CD4-positive, alpha-beta T cell treated with Interferon gamma for 1 hour (primary cell): ENCODE measurements at places on chromosomes 2 and 18.

- no peak for DNase-seq
Observed at GRCh38 chr2:171754254-171754939, 67.1 kb downstream of the DYNC1I2 start.

GRCh38 chr18:66603941-66604627 is at the start of gene CDH19:
Gene CDH19, minus strand, starts transcription at chr18:66604090. Its CDS starts 31,886 bp downstream, at chr18:66572204.
- no peak for DNase-seq

- no peak for DNase-seq
Observed at GRCh38 chr18:58209326-58209725, 165.3 kb downstream of the NEDD4L start.

DNA sequence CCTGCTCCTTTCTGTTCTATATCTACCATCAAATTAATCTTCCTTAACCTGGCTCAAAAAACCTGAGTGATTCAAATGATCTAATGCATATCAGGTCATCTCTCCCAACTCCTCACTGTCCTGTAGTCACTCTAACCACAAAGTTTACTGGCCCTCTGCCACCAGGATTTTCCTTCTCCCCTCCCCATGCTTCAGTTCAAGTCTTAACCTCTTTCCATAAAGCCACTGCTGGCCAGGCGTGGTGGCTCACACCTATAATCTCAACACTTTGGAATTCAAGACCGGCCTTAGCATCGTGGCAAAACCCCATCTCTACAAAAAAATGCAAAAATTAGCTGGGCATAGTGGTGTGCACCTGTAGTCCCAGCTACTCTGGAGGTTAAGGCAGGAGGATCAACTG is 7.5 kb upstream of the SP3 start:
- no peak for DNase-seq

DNA sequence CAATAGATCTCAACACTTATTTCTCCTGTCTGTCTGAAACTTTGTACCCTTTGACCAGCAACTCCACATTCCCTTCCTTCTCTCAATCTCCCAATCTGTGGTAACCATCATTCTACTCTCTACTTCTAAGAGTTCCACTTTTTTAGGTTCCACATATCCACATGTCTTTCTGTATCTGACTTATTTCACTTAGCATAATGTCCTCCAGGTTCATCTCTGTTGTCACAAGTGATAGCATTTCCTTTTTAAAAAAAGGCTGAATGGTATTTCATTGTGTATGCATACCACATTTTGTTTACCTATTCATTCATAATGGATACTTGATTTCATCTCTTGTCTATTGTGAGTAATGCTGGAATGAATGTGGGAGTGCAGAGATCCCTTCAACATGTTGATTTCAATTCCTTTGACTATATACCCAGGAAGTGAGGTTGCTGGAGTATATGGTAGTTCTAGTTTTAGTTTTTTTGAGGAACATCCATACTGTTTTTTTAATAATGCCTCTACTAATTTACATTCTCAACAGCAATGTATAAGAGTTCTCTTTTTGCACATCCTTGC is 18.8 kb upstream of the MMADHC start:
- DNase-seq, result no peak

DNA sequence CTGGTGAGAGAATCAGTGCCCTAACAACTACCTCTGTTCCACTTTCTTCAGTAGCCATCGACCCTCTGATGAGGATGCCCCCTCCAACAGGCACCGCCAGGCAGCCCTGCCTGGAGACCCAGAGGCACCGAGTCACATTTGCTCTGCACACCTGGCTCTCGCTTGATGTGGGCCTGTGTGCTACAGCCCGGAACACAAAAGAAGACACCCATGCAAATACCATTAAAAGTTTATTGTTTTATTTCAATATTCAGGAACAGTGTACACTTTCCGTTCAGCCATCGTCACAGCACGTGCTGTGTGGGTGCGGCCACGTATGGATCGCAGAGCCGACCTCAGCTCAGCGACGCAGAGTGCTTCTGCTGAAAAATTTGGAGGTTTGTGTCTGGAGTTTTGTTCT is 154.0 kb downstream of the MBP start:
- no peak for DNase-seq

GRCh38 chr2:134499307-134499926 is 219.4 kb downstream of the TMEM163 start:
- DNase-seq, result no peak

DNA sequence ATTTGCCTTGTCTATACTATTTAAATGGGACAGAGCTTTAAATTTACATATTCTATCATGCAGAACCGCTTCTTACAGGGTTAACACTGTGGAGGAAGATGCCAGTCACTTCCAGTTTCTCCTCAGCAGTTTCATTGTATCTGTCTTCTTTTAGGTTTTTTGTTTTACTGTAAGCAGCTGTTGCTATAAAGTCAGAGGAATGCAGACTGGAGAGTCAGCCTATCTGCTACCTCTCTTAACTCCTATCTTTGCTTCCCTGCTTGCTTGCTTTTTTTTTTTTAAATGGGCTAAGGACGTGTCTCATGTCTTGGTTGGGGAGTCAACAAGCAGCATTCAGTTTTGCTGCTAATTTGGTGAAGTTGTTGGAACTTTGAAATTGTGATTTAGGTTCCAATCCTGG is 8.9 kb downstream of the EPC2 start:
- DNase-seq, result no peak

- DNase-seq, result no peak
Observed at GRCh38 chr2:240220371-240220770, 79.9 kb upstream of the OTOS start.

DNA sequence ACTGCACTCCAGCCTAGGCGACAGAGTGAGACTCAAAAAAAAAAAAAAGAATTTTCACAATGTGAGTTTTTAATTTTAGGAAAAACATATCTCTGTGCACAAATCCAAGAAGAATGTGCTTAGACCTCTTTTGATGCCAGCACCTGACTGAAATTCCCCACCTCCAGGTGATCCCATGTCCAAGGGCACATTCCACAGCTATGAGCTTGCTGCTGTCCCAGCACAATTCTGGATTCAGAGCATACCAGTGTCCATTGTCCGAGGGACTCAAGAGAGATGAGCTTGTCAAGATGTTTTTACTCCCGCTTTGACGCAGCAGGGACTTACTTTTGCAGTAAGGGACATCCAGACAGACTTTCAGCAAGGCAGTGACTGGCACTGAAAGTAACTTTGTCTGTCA is 489.1 kb upstream of the ACVR2A start:
- no peak for DNase-seq

GRCh38 chr2:53654396-53654795 is 113.2 kb upstream of the CHAC2 start:
- no peak for DNase-seq

DNA sequence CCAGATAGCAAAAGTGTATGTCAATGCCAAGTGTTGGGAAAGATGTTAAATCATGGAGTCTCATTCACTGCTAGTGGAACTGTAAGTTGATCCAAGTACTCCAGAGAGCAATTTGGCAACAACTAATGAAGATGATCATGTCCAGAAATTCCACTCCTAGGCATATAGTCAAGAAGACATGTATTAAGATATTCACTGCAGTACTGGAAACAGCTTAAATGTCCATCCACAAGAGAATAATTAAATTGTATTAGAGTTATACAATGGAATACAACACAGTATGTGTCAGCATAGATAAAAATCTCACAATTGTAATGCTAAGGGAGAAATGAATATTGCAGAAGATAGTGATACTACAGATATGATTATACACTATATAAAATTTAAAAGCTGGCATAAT is 15.2 kb upstream of the LBH start:
- no peak for DNase-seq

DNA sequence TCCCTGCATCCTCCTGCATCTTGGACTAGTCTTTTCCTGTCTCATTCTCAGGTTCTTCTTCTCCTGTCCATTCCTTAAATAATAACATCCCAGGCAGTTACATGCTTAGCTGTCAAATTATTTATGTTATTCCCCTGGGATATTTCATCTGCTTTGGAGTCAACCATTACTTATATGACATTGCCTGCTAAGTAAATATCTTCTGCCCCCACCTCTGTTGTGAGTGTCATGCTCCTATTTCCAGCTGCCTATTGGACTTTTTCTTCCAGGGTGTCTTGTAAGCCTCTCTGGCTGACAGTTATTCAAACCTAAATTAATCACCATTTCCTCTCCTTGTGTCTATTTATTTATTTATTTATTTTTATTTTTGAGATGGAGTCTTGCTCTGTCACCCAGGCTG is 124.7 kb upstream of the RASGRP3 start:
- no peak for DNase-seq

DNA sequence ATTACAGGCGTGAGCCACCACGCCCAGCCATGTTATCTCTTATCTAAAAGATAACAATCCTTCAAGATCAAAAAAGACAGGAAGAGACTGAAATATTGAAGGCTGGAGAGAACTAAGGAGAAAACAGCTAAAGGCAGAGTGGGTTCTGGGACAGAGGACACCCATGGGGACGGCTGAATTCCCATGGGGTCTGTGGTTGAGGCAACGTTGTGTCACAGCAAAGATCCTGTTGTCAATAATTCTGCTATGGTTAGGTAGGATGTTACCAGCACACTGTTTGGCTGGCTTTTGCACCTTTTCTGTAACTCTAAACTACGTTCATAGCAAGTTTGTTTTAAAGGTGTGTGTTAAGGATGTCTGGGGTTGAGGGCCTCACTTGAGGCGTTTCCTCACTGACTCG is 137.7 kb upstream of the APCDD1 start:
- no peak for DNase-seq

DNA sequence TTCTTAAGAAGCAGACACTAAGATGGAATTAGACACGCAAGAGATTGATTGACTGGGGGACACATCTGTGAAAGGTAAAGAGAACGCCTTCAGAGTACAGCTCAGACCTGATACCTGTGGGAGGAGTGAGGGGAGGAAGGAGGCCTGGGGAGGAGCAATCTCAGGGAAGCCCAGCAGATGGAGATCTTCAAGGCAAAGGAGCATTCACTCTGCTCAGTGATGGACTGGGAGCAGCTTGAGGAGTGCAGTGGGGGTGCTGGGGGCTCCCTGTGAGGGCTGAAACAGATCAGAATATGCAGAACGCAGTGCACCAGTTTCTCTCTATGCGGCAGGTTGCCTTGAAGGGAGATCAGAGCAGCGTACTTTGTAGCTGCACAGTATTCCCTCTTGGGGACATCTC is 103.7 kb upstream of the ATP8B1 start:
- DNase-seq, result no peak

DNA sequence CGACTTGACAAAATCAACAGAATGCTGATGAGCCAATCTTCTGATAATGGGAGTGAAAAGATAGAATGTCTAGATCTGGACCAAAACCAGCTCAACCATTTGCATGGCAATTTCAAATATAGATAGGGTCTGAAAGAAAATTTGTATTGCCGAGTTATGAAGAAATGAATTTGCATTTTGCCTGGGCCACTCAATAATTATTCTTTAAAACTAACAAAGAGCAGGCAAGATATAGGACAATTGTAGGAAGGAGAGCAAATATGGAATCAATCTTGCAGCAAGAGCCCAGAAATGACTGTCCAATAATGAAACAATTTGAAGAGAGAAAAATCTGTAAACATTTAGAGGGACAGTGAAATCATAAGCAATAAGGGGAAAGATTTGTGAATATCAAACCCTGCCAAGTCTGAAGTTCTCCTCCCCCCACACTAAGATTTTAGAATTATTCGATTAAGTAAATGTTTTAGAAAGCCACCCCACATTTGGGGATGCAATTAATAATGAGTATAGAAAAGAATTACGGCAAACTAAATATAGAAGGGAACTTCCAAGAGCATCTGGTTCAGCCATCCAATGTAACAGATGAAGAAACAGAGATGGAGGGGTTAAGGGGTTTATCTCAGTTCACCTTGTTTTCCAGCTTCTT is 377.4 kb downstream of the SETBP1 start:
- DNase-seq, result no peak

DNA sequence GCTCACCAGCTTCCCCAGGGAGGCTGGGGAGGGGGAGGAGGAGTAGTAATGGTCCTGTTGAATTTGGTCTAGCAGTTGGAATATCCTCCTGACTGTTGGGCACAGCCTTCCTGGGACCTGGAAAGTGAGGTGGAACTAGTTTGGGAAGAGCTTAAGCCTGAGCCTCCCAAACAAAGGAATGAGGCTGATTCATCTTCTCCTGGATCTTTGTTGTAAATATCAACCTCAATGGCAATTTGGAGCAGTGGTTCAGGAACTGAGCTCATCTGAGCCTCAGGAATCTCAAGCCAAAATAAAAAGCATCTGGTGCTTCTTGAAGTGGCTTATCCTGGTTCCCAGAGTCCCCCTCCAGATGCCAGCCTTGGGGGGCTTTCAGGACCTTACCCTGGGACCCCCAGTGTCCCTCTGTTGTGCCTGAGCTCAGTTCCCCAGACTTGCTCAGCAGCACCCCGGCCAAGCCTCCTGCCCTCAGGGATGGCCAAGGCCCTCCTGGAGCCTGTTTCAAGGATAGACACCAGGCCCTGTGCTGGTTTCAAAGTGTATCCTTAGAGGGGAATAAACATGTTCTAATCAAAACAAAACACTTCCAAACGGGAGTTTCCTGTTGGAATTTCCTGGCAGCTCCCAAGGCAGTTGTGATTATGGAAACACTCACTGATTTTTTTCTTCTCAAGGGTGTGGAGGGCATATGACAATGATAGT is 112.6 kb downstream of the DDX1 start:
- DNase-seq, result no peak

GRCh38 chr2:234401426-234401825 is 95.5 kb downstream of the ARL4C start:
- DNase-seq, result no peak

DNA sequence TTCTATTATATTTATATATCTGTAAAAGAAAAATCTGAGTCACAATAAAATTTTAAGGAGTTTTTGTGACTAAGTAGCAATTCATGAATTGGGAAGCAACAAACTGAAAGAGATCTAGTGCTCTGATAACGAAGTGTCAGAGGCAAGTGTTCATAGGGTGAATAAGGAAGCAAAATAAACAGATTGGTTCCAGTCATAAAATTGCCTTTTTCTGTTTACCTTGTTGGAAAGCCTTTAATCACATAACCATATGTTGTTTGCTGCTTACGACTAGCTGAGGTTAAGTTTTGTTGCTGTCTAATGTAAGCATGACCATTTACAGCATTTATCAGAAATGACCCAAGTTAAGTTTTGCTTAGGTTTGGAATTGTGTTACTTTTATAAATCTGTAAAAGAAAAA is 358.9 kb downstream of the ARL6IP6 start:
- no peak for DNase-seq

- no peak for DNase-seq
Observed at GRCh38 chr2:224904381-224904780, 137.9 kb downstream of the DOCK10 start.

- no peak for DNase-seq
Observed at GRCh38 chr2:127631541-127631996, 14.4 kb upstream of the GPR17 start.

GRCh38 chr2:109225170-109225782 is 96.3 kb downstream of the SH3RF3 start:
- DNase-seq, result no peak

DNA sequence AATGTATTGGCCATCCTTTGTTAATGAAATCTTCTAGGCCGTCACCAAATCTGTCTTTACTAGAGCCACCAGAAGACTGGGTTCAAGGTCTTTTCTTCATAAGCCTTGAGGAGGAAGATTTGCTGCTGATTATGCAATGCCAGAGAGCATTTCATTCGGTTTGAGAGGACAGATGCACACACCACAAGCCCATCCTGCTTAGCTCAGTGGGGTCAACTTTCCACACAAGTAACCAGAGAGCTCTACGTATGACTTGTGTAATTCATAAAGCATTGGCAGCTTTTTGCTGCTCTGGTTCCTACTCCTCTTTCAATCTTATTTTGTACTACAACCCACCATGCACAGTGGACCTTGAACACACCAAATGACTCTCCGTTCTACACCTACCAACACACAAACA is 106.9 kb downstream of the OSR1 start:
- DNase-seq, result no peak
